ENCODE measurements at places on chromosomes 2 and 18.

DNA sequence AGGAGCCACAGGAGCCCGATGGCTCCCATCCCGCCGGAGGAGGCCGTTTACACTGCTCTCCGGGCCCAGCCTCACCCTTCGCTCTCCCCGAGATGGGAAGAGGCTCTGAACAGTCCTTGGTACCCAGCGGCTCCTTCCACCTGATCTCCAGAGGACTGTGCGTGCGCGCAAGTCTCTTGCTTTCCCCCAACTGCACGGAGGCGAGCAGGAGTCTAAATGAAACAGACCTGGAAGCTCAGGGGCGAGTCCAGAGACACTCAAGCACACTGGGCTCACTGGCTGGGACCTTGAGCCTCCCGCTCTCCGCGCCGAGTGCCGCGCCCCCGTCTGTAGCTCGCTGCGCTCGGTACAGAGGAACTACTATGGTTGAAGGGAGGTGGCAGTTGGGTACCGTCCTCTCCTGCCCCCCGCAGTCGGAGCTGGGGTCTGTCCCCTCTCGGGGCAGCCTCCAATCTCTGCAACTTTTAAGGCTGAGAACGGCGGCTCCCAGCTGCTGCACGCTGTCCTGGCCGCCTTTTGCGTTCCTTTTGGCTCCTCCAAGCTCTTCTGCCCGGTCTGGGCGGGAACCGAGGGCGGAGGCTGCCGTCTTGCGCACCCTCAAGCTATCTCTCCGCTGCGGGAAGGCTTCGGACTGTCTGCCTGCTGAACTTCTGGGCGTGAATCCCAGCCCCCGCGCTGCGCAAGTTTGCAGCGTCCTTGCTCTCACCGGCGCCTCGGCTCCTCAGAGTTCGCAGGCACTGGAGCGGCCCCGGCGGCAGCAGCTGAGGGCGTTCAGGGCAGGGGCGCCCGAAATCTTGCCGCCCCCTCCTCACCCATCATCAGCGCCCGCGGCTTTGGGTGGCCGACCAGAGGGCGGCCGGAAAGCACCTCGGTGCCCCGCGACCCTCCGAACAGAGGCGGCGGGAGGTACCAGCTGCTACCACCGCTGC lies 491 bp downstream of the ALK start:
- no peak for DNase-seq

DNA sequence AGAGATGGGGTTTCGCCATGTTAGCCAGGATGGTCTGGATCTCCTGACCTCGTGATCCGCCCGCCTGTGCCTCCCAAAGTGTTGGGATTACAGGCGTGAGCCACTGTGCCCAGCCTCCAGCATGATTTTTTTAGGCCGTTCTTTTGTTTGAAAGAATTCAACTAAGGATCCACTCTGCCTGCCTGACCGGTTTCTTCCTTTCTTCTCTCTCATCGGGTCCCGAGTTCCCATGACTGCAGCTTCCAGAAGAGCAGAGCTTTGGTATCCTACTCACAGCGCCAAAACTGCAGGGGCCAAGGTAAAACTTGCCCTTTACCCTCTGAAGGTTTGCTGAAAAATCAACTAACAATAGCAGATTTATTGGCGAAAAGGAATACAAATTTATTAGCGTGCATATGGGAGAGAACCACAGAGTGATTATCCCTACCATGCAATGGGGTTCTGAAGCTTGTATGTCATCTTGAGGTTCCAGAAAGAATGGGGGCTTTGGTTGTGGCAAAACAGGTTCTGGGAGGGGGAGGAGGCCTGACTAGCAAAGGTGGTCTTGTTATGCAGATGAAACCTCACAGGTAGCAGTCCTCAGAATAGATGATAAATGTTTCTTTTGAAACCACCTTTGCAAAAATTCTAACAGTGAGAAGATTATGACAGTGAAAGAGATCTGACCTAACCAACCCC lies 87.0 kb upstream of the MSH6 start:
- DNase-seq: no peak

DNA sequence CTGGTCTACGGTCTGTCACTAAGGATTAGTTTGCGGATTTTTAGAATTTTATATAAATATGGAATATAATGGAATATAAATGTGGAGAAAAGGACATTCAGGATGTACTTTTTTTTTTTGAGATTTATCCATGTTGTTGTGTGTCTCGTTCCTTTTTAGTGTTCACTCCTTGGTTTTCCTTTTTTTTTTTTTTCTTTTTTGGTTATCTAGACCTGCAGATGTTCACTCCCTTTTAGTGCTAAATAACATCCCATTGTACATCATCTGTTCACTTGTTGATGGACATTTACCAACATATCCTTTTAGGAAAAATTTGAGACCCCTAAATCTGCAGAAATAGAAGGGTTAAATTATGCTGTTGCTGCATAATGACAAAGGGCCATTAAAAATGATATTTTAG lies 25.5 kb upstream of the RPL37A start:
- no peak for DNase-seq

- peak; percentile 0 for DNase-seq
These were observed 244.7 kb upstream of the HS6ST1 start for GRCh38 chr2:128563348-128563687.

DNA sequence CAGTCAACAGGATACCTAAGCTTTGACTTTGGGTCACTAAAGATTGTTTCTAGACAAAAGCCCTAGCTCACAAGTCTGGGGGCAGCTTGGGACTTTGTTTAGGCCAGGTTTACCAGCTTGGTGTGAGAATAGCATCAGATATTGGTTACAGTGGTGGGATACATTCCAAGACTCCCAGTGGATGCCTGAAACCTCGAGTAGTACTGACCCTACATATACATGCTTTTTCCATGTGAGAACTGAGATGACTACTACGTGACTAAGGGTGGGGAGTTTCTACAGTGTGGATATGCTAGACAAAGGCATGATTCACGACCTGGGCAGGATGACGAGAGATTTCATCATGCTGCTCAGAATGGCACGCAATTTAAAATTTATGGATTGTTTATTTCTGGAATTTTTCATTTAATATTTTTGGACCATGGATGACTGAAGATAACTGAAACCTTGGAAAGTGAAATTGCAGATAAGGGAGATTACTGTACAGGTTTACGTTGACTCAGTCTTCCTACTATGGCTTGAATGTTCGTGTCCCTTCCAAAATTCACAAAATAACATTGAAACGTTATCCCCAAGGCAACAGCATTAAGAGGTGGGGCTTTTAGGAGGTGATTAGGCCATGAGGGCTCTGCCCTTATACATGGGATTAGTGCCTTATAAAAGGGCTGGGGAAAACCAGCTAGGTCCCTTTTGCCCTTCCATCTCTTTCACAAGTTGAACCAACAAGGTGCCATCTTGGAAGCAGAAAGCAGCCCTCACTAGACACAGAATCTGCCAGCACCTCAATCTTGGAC lies 50.2 kb upstream of the CTAGE1 start:
- DNase-seq: no peak

DNA sequence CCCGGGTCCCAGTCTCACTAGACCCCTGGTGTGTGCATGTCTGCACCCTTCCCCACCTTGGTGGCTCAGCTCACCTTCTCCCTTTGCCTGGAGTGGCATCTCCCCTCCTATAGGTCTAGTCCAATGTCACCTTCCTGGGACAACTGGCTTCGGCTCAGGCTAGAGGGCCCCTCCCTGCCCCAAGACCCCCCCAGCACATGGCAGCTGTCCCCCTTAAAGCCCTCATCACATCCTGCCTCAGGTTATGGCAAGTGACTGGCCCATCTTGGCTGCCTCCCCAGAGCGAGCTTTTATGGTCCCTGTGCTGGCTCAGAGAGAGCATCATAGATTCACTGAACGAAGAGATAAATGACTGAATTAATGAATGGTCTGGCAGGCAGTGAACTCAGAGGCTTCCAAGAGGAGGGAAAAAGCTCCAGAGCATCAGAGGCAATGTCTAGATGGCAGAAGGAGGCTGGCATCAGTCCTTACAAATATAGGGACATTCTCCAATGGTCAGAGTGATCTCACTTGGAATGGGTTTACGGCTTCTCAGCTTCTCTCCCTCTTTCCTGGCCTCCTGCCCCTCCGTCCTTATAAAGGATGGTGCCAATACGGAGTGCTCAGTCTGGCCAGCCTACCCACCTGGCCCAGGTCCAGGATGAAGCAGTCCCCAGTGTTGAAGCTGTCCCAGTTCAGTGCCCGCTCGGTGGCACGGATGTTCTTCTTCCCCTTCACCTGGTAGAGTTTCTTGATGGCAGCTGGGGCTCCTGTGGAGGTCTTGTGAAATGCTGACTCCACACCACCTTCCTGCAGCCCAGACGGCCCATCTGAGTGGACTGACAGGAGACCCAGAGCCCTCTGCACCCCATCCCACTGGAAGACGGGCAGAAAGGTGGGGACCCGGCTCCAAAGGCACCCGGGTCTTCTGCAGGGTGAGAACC lies 9.4 kb downstream of the CAPG start:
- peak; percentile 39 for DNase-seq

DNA sequence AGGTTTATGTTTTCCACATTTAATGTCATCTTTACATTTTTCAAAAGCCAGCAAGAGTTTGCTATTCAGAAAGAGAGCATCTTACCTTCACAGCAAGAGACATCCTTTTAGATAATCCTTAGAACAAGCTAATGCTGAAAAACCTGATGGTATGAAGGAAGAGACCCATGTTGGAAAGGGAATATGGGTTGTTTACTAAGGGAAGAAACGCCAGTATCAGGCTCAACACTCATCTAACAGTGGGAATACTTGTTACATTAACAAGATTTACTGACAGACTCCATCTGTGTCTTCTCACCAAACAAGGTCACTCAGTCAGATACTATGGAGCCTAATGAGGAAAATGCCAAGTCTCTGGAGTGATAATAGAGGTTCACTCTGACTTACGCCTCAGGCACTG lies 1474.1 kb upstream of the SLC39A10 start:
- peak; percentile 25 for DNase-seq
